B cell (primary cell): ENCODE measurements at places on chromosomes 4 and X.
A peak's percentile ranks its signal among the peaks of the same experiment; 100 is the strongest.

DNA sequence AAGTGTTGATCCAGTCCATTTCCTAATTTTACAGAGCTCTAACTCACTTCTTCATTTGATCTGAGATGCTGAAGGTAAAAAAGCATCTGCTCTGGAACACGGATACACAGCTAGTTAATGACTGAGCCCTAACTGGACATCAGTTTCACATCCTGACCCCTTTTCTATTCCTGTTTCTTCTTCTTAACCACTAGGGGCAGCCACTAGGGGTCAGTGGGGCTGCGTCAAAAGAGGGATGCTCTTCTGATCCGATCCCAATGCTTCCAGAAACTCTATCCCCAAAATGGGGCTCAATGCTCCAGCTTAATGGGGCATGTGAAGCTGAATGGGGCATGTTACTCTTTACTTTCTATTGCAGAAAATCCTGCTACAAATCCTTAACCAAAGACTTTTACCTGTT lies 33.4 kb upstream of the PHKA2 start:
- no peak for DNase-seq
- no peak overlapping the region for H3K27ac ChIP-seq
- H3K4me1 ChIP-seq: no peaks in the 10 kb centered on the region
- no peaks in the 10 kb centered on the region for H3K36me3 ChIP-seq

DNA sequence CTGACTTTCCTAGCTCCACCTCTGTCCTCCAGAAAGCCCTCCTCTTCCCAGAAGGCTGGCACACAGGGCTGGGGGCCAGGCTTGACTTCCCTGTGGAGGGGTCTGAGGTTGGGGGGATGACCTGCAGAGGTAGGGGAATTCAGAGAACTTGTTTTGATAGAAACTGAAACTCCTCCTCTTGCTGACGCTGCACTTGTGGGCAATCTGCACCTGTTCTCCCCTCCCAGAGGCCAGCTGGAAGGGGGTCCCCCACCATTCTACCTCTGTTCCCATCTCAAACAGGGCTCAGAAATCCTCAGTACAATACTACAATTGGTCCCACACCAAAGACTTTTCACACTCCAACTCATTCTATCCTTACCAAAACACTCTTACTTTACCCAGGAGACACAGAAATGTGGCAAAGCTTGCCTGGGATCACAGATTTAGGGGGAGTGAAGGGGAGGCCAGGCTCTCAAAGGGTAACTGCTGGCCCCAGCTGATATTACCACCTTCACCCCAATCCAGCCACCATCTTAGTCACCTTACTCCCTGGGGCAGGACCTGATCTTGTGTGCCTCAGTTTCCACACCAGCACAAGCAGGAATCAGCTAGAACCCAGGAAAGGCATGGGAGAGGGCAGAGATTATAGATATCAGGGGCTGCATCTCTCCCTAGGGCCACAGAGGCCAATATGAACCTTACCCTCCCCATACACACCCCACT lies 18.5 kb downstream of the OTUD5 start:
- no peak overlapping the region for H3K4me3 ChIP-seq
- H3K36me3 ChIP-seq: peaks cover 23% of the 10 kb centered on the region
- H3K27ac ChIP-seq: peak overlapping the region; percentile 99
- H3K4me1 ChIP-seq: peaks cover 85% of the 10 kb centered on the region
- no peaks in the 10 kb centered on the region for H3K27me3 ChIP-seq

DNA sequence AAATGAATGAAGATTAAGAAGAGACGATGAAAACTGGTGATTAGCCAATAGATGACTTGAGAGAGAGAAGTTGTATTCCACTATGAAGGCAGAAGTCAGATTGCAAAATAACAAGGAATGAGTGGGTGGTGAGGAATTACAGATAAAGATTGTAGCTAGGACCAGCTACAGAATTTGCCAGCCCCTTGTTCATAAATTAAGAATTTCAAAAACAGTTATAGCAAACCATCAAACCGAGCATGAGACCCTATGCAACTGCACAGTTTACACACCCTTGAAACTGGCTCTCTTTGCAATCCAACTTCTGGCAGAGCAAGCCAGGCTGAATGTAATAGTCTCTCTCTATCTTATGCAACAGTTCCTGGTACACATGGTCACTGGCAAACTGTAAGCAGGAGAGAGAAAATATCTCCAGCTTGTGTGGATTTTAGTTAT lies 35.2 kb downstream of the STAP1 start:
- no peaks in the 10 kb centered on the region for H3K27me3 ChIP-seq
- peaks cover 87% of the 10 kb centered on the region for H3K36me3 ChIP-seq
- no peak for DNase-seq

DNA sequence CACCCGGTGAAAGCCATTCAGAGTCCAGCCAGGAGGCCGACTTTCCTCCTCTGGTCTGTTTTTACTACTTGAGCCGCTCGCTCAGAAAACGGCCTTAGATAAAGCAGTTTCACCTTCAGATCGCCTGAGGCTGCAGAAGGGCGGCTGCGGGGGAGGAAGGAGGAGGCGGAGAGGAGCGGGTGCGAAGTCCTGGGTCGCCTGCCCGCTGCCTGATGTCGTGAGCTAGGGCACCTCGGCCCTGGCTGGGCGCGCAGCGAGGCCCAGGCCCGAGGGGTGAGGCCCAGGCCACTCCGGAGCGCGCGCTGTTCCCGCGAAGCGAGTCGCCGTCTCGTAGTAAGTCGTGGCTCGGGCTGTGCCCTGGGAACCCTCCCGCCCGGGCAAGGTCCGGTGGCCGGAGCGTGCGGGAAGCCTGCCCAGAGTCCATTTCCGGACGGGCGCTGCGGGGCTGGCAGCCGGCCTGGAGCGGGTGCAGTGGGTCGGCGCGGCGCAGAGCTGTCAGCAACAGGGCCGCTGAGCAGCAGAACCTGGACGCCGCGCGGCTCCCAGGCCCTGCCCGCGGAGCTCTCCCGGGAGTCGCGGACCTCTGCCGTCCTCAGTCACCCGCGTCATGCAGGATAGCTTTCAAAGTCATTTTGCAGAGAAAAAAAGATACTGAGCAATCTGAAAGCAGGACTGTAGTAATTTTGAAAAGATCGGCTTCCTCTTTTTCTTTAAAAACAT lies 18.6 kb downstream of the TRIM2 start:
- H3K36me3 ChIP-seq: no peaks in the 10 kb centered on the region
- H3K27me3 ChIP-seq: peaks cover 7% of the 10 kb centered on the region
- peak overlapping the region; percentile 58 for H3K4me3 ChIP-seq
- peak; percentile 61 for DNase-seq
- H3K4me1 ChIP-seq: peaks cover 4% of the 10 kb centered on the region

GRCh38 chrX:40088299-40088625 lies 9.5 kb downstream of the BCOR start:
- H3K27ac ChIP-seq: no peak overlapping the region
- no peak for DNase-seq
- H3K4me3 ChIP-seq: no peak overlapping the region

DNA sequence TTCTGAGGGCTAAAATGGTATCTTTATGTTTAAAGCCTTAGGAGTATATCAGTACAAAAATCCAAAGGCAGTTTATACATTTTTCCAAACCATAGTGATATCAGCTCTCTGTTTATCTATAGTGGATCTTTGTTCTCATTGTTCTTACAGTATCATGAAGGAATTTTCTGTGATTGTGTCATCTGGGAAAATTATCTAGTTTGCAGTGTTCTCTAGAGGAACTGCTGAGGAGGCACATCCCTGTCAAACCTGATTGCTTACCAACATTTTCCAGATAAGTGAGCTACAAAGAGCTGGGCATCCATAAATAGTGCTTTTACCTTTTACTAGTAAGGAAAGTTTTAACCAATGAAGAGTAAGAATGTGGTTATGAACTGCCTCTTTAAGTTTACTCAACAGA lies 44.9 kb upstream of the SLC25A31 start:
- no peaks in the 10 kb centered on the region for H3K4me1 ChIP-seq

GRCh38 chrX:25012433-25012735 lies 3.4 kb downstream of the ARX start:
- H3K27ac ChIP-seq: no peak overlapping the region
- H3K4me1 ChIP-seq: peaks cover 30% of the 10 kb centered on the region
- no peaks in the 10 kb centered on the region for H3K36me3 ChIP-seq
- DNase-seq: no peak
- no peak overlapping the region for H3K4me3 ChIP-seq
- peaks cover 59% of the 10 kb centered on the region for H3K27me3 ChIP-seq

DNA sequence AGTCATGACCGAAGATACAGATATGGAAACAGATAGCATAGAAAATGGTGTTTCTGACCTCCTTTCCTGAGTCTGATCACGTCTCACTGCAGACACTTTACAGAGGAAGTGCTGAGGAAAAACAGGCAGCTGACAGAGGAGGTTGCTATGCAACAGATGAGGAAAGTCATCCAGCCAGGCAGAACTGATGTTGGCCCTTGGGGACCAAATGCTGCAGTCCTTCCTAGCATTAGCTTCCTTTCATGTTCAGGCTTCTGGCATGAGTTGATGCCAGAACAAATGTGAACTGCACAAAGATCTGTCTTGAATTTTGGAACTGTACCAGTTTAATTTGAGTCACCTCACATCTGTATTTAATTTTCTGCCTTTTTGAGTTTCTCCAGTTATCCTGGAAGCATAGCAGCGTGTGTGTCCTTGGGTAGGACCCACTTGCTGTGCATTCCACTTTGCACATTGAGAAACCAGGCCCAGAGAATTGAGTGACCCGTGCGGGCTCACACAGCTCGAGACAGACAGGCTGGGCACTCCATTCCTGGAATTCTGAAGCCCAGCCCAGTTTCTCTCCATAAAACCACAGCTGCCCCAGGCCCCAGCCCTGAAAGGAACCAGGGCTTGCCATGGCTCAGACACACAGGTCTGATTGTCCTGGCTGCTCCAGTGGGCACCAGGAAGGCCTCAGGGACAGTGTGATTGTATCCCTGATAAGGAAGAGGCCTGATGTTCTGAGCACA lies 1.4 kb upstream of the MAGED1 start:
- peak overlapping the region; percentile 66 for H3K27ac ChIP-seq
- H3K4me3 ChIP-seq: no peak overlapping the region
- H3K4me1 ChIP-seq: peaks cover 20% of the 10 kb centered on the region
- no peaks in the 10 kb centered on the region for H3K36me3 ChIP-seq
- DNase-seq: peak; percentile 51

GRCh38 chr4:150983851-150984250 lies 31.2 kb downstream of the LRBA start:
- H3K27me3 ChIP-seq: no peaks in the 10 kb centered on the region
- H3K4me1 ChIP-seq: peaks cover 12% of the 10 kb centered on the region
- peaks cover 2% of the 10 kb centered on the region for H3K36me3 ChIP-seq
- no peak overlapping the region for H3K27ac ChIP-seq
- DNase-seq: no peak

DNA sequence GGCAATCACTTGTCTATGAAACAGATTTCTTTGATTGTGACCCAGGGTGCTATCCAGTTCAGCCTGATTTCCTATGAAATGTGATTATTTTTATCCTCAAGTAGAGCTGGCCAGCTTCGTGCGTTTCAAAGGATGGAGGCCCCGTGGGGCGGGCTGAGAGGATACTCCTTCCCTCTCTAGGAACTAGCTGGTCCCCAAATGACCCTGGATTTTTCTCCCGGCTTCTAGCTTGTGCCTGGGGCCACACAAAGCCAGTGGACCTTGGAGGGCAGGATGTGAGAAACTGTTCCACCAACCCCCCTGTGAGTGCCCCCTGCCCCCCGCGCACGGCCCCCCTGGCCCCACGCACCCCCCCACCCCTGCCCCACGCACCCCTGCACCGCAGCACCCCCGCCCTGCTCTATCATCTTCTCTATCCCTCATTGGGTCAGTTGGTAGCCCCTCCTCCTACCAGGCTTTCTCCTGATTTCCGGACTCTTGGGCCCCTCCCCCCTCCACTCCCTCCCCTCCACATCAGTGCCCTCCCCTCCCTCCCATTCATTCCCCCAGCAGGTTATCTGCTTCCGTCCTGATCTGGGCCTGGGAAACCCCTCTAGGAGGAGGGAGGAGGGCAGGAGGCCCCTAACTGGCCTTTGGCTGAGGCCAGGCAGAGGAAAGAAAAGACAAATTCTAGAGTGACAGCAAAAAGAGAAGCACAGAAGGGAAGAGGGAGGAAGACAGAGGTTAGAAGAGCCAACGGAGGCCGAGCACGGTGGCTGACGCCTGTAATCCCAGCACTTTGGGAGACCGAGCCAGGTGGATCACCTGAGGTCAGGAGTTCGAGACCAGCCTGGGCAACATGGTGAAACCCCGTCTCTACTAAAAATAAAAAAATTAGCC lies 3.3 kb downstream of the XPNPEP2 start:
- H3K36me3 ChIP-seq: no peaks in the 10 kb centered on the region
- H3K27me3 ChIP-seq: no peaks in the 10 kb centered on the region
- DNase-seq: no peak
- H3K4me3 ChIP-seq: no peak overlapping the region

DNA sequence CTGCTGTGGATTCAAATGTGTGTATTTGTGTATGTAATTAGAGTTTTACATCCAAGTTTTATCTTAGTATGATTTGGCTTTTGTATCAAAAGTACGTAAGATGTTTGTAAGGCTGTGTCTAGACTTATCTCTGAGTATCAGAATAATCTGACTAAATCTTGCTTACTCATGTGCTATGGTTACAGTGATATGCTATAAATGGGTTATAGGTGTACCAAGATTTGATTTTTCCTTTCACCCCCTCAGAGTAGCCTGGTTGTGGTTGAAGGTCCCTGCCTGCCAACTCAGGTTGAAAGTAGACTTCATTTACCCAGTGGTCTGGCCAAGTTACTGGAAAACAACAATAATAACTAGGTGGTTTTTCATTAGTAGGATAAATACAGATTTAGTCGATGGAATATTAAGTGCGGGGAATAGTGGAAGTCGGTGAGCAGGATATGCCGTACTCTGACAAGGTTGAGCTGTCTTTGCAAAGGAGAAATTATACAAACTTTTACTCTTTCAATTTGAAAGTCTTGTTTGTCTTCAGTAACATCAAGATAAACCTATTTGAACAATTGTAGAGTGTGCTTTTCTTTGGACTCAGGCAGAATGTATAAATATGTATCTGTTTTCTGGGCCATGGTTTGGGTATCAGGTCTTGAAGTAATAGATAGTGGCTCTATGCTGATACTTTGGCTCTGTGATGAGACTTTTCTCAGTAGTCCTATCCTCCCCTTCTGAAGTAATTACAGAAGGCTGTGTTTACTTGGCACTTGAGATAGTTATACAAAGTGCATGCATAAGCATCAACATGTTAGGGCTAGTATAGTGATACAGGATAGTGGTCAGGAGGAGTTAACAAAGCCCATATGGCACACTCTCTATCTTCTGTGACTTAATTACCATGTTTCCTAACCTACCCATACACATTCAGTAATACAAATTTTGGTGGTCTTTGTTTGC lies 23.7 kb downstream of the BMP2K start:
- H3K4me3 ChIP-seq: no peak overlapping the region
- H3K4me1 ChIP-seq: peaks cover 56% of the 10 kb centered on the region
- no peaks in the 10 kb centered on the region for H3K27me3 ChIP-seq
- peaks cover 3% of the 10 kb centered on the region for H3K36me3 ChIP-seq

- H3K4me1 ChIP-seq: no peaks in the 10 kb centered on the region
- H3K27ac ChIP-seq: no peak overlapping the region
- no peaks in the 10 kb centered on the region for H3K27me3 ChIP-seq
- no peak for DNase-seq
These were observed 8.1 kb upstream of the HCCS start for GRCh38 chrX:11103006-11103405.

GRCh38 chr4:38656111-38656510 lies 7.9 kb upstream of the KLF3 start:
- no peak for DNase-seq
- H3K36me3 ChIP-seq: no peaks in the 10 kb centered on the region
- H3K4me1 ChIP-seq: peaks cover 45% of the 10 kb centered on the region
- H3K27ac ChIP-seq: no peak overlapping the region
- H3K4me3 ChIP-seq: no peak overlapping the region
- H3K27me3 ChIP-seq: no peaks in the 10 kb centered on the region

GRCh38 chrX:63718010-63718694 lies 66.9 kb downstream of the ARHGEF9 start:
- H3K27ac ChIP-seq: no peak overlapping the region
- DNase-seq: no peak
- H3K4me3 ChIP-seq: no peak overlapping the region
- H3K27me3 ChIP-seq: no peaks in the 10 kb centered on the region
- no peaks in the 10 kb centered on the region for H3K36me3 ChIP-seq
